ENCODE measurements at places on chromosomes 11 and 22. TPM values are rescaled to one million over a fixed set of nuclear protein-coding genes. Genes with fewer than 3 reads are reported as not detected.
A peak's percentile ranks its signal among the peaks of the same experiment; 100 is the strongest.

GRCh38 chr22:45683680-45684079 is 12.0 kb downstream of the ATXN10 start:
- no peak overlapping the region for H3K4me3 ChIP-seq
- 0 out of 2 replicates have a peak, but pooled peaks cover 8% of the 10 kb centered on the region for H3K36me3 ChIP-seq
- DNase-seq, result no peak
- H3K4me1 ChIP-seq, result peaks cover 97% of the 10 kb centered on the region
- peak overlapping the region; percentile 6 for H3K27ac ChIP-seq
- no peaks in the 10 kb centered on the region for H3K27me3 ChIP-seq

DNA sequence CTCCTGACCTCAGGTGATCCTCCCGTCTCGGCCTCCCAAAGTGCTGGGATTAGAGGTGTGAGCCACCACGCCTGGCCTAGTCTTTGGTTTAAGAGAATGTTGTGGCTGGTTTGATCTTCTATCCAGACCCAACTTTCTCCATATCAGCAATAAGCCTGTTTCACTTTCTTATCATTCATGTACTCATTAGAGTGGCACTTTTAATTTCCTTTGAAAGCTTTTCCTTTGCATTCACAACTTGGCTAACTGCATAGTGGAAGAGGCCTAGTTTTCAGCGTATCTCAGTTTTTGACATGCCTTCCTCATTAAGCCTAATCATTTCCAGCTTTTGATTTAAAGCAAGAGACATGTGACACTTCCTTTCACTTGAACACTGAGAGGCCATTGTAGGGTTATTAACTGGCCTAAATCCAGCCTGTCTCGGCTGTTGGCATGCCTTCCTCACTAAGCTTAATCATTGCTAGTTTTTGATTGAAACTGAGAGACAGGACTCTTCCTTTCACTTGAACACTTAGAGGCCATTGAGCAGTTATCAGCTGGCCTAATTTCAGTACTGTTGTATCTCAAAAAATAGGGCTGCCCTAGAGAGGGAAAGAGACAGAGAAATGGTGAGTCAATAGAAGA is 13.1 kb upstream of the RPL3 start:
- H3K27me3 ChIP-seq, result no peaks in the 10 kb centered on the region
- H3K4me3 ChIP-seq, result no peak overlapping the region
- no peak for DNase-seq

DNA sequence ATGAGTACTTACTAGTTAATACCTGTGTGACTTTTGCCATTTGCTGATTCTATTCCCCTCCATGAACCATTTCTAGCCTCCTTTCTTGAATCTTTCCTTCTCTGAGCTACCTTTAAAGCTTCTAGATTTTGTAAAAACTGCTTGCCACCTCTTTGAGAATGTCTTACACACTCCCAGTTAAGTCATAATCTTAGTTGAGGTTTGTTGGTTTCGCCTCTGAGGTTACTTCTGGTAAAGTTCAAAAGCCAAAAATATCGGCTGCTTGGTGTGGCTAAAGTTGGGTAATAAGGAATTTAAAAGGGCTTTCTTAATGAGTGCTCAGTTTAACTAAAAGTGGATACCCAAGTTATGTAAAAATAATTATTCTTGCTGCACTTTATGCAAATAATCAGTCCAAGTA is 10.4 kb upstream of the GLYAT start:
- H3K4me3 ChIP-seq, result no peak overlapping the region
- no peaks in the 10 kb centered on the region for H3K27me3 ChIP-seq
- no peak for DNase-seq
- no peaks in the 10 kb centered on the region for H3K36me3 ChIP-seq
- no peaks in the 10 kb centered on the region for H3K4me1 ChIP-seq

- H3K4me3 ChIP-seq, result no peak overlapping the region
- peaks cover 23% of the 10 kb centered on the region for H3K4me1 ChIP-seq
- H3K36me3 ChIP-seq, result peaks cover 11% of the 10 kb centered on the region
- DNase-seq, result no peak
- peaks cover 33% of the 10 kb centered on the region for H3K27me3 ChIP-seq
Measured at GRCh38 chr22:29313576-29314466, 1.7 kb downstream of the RASL10A start.

DNA sequence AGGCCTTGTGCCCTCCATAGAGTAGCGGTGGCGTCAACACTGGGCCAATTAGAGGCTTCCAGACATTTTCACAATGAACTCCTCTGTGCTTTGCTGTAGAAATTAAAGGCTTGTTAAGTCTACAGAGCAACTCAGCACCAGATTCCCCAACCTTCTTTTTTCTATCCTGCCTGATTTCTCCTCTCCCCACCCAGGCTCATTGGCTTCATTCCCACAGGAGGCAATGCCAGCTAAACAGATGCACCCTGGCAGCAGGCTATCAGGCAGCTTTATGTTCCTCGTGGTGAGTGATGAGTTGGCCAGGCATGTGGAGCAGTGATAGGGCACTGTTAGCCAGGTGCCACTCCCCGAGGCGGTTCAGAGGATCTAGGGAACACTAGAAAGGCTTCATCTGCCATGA is 4.8 kb downstream of the DIXDC1 start:
- peaks cover 62% of the 10 kb centered on the region for H3K4me1 ChIP-seq
- H3K36me3 ChIP-seq, result no peaks in the 10 kb centered on the region
- no peak for DNase-seq
- H3K27ac ChIP-seq, result peak overlapping the region; percentile 72

DNA sequence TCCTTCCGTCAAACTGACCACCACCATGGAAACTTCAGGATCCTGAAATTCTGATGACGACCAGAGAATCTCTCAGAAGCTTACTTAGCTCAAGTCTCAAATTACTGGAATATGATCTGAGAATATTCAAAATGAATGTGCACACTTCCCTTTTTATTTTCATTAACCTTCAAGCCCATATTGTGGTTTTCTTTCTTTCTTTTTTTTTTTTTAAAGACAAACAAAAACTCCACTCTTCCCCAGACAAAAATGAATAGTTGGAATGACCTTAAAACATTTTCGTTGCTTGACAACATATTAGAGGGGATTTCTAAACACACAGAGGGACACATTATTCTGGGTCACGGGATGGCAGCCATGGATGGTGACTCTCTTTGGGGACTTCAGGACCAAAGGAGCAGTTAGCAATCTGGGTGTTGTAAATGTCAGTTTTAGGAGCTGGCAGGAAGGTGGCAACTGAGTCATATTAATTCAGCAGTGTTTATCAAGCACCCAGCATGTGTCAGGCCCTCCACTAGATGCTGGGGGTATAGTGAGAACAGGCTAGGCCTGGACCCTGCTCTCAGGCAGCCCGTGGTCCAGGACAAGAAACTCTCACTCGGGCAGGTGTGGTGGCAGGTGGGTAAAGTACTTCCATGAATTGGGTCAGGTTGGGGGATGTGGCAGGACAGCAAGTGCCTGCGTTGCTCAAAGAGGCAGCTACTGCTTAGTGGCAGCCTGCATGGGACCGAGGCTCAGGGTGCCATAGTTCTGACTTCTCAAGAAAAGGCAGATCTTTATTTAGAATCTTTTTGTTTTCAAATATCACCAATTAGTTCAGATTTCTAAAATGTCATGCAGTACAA is 126.1 kb downstream of the HIPK3 start:
- H3K4me1 ChIP-seq, result no peaks in the 10 kb centered on the region
- no peak overlapping the region for H3K4me3 ChIP-seq
- H3K36me3 ChIP-seq, result no peaks in the 10 kb centered on the region
- H3K27ac ChIP-seq, result no peak overlapping the region
- DNase-seq, result no peak

DNA sequence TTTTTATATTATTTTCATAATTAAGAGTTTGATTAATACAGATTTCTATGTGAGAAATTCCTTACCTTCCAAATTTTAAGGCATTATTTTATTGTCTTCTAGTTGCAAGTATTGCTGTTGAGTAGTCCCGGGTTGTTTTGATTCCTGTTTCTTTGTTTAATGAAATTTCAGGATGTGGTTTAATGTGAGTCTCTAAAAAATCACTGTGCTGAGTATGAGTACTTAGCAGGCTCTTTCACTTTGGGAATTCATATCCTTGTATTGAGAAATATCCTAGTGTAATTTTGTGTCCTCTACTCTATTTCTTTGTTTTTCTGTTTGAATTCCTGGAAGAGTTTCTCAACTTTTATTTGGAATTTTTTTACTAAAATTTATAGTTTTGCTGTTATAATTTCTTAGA is 113.2 kb downstream of the TMEM135 start:
- peak; percentile 24 for DNase-seq
- H3K27ac ChIP-seq, result peak overlapping the region; percentile 41
- peaks cover 11% of the 10 kb centered on the region for H3K4me1 ChIP-seq
- H3K4me3 ChIP-seq, result no peak overlapping the region

- no peak overlapping the region for H3K27ac ChIP-seq
- H3K4me1 ChIP-seq, result no peaks in the 10 kb centered on the region
- DNase-seq, result no peak
- H3K4me3 ChIP-seq, result no peak overlapping the region
- no peaks in the 10 kb centered on the region for H3K27me3 ChIP-seq
Measured at GRCh38 chr11:129493746-129494145, 118.1 kb downstream of the BARX2 start.

DNA sequence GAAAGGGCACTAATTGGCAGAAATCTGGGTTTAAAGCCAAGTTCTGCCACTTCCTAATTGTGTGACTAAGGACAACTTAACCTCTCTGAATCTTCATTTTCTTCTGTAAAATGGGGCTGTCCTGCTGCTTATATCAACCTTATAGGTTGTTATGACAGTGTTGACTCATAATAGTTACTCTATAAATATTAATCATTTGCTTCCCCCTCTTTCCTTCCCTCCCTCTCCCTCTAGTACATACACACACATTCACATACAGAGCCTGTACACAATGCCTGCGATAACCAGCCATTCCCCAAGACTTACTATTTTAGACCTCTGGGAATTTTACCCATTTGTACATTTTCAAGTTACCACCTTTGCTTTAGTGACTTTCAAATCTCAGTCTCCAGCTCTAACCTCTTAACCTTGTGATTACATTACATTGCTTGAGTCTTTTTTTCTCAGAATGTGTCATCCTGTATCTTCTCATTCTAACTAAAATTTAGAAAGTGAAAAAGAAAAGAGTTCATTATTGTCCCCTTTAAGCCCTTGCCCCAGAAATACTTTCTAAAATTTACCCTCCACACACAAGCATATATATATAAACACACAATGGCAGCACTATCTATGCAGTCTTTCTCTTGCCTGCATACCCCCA is 31.9 kb downstream of the GDPD4 start:
- H3K4me1 ChIP-seq, result no peaks in the 10 kb centered on the region
- H3K36me3 ChIP-seq, result no peaks in the 10 kb centered on the region
- H3K27ac ChIP-seq, result no peak overlapping the region
- H3K27me3 ChIP-seq, result no peaks in the 10 kb centered on the region
- H3K4me3 ChIP-seq, result no peak overlapping the region
- no peak for DNase-seq

DNA sequence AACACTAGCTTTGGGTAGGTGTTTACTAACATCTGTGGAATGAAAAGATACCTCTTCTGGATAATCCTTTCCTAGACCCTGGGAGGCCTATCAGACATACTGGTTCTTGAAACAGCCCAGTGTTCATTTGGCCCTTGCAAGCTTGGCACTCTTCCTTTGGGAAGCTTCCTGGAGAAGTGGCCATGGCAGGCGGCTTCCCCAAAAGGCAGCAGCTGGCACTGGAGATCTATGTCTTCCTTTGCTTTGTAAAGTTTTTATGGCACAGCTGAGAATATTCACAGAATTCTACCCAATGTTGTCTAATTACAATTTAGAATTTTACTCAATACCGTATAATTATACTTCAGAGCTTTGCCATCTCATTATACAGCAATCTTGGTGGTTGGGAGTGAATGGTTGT is 199.2 kb upstream of the C11orf87 start:
- no peak for DNase-seq
- H3K4me1 ChIP-seq, result no peaks in the 10 kb centered on the region
- no peak overlapping the region for H3K27ac ChIP-seq
- H3K36me3 ChIP-seq, result no peaks in the 10 kb centered on the region

DNA sequence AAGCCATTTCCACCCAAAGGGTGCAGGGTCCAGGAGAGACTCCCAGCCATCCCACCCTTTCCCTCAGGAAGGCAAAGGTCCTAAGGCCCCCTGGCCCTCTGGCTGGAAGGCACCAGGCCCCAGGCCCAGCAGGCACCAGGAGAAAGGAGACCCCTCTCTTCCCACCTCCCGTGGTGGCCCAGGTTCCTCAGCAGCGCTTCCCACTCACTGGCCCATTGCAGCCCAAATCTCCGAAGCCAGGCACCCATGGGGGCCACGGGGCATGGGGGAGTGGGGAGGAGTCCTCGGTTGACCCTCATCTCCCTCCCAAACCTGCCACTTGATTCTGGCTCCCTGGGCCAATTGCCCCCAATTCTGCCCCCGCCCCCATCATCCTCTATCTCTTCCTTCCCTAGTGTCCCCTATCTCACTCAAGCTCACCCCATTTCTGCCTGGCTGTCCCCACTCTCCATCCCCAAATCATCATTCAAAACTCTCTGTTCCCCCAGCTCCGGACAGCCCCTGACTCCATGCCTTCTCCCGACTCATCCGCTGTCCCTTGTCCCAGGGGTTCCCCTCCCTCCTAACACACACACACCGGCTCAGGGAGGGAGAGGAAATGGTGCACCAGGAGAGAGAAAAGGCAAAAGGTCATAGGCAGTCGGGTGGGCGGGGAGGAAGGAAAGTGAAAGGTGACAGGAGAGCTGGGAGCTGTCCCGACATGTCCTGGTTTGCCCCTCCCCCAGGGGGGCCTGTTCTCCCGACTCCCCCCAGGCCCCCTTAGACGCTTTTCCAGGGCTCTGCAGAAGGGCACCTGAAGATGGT is 1.2 kb downstream of the LIF start:
- H3K27me3 ChIP-seq, result no peaks in the 10 kb centered on the region
- no peak overlapping the region for H3K27ac ChIP-seq
- H3K4me3 ChIP-seq, result peak overlapping the region; percentile 43
- peaks cover 11% of the 10 kb centered on the region for H3K36me3 ChIP-seq

OR6T1 gene
- not detected for total RNA-seq

SLC6A5 gene
- total RNA-seq, result not detected

C22orf31 gene
- not detected for total RNA-seq

GNAZ gene
- total RNA-seq, result 68.9 TPM

Data from SJSA1 (cell line).